SK-N-SH treated with all-trans-retinoic acid at 6 μM for 48 hours (cell line): ENCODE measurements at places on chromosomes 3 and 15.
A peak's percentile ranks its signal among the peaks of the same experiment; 100 is the strongest.

DNA sequence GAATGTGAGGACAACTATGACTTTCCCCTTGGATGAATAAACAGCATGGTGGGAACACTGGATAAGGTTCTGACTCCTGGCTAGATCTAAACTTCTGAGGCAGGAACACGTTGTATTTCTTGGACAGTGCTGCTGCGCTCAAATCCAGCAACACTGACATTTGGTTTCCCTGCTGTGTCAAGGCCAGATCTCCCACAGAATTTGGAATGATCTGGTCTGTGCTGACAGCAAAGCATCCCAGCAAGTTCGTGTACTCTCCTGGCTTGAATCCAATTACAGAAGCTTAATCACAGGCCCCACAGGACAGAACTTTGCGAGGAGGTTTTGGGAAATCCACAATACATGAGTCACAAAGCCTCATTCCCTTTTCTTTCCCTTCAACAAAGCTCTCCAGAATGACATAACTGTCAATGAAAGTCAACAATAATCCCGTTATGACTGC lies 92.5 kb downstream of the ADAMTS9 start:
- ATAC-seq: no peak

DNA sequence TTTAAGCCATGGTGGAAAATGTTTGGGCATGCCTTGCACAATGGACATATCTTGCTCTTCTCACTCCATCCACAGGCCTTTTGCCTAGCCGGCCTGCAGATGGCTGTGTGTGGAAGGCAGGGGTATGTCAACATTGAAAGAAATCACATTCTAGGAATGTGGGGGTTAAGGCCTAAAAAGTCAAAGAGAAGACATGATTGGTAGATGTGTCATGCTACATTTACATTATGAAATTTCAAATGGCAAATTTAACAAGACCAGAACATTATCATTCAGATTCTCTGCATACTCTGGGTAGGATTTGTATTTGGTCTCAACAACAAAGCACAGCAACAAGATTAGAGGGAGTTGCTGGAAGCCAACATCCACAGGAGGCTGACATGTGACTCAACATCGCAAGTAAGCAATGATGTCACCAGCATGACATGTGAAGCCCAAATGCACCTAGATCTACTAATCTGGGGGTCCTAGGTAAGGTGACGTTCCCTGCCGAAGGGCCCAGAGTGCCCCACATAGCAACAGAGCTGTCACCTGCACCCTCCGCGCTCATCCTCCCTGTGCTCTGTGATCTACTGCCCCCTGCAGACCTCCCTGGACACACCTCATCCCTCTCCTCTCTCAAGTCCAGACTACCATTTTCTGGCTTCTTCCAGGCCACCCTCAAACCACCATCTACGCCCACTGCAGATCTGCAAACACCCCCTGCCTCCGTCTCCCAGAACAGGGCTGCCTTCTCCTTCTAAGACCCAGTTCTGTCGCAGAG lies 39.4 kb downstream of the CLDN18 start:
- no peak for ATAC-seq

- no peak for ATAC-seq
Measured at GRCh38 chr15:99096173-99096893, 8.5 kb upstream of the SYNM start.

DNA sequence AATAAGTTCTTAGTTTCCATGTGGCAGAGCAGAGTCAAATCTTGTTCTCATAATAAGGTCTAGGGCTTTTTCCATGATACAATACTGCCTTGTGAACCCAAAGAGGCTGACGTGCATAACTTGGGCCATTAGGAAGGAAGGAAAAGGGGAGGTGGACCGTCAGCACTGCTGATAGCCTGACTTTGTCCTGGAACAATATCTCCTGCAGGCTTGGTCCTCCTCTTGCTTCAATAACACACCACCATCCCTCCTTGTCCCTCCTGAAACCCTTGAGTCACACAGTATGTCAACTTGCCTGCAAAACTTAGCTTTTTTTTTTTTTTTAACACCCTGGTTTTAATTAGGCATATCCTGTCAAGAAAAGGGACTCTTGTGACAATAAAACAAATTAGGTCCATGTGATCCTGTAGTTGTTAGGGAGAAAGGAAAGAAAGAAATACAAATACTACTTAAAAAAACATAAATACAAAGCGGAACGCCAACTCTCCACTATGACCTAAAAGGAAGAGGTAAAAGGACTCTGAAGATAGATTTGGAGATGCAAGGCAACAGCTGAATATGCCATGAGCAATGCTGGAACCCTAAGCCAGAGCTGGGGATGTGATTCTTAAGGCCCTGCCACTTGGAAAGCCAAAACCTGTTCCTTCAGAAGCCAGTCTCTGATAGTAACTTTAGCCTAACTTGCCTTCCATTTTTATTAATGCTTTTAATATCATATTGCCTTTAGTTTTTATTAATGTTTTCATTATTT lies 67.0 kb downstream of the WWTR1 start:
- no peak for ATAC-seq

GRCh38 chr15:58522391-58522790 lies 90.6 kb downstream of the LIPC start:
- no peak for ATAC-seq

DNA sequence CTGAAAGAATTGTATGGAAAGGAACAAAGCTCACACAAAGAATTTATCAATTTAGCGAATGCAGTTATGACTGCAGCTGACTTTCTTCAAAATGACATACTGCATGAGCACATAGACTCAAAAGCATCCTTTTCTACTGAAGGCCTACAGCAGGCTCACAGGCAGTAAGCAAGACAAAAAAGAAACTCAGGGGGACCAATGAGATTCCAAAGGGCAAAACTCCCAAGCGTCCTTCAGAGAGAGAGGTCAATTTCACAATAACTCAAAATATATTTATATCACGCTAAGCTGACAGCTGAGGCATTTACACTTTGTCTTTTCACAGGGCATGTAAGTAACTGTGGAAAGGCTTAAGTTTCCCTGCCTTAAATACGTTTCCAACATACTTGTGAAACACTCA lies 427.9 kb upstream of the RASGRP1 start:
- no peak for ATAC-seq

- no peak for ATAC-seq
Measured at GRCh38 chr15:79496838-79497237, 64.7 kb downstream of the MINAR1 start.

DNA sequence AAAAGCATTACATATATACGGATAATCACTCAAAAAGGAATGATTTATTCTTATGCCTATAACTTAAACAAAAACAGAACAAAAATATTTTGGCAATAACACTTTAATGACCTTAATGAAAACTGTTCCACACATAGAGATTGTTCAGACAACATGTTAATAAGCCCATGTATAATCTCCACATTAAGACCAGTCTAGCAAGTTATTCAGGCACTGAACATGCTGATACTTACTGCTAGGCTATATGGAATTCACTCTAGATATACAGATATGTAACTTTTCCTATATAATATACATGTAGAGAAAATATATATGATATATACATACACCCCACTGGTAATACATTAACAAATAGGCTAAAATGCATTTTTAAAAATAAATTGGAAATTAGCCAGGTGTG lies 43.8 kb upstream of the USP50 start:
- ATAC-seq: no peak

DNA sequence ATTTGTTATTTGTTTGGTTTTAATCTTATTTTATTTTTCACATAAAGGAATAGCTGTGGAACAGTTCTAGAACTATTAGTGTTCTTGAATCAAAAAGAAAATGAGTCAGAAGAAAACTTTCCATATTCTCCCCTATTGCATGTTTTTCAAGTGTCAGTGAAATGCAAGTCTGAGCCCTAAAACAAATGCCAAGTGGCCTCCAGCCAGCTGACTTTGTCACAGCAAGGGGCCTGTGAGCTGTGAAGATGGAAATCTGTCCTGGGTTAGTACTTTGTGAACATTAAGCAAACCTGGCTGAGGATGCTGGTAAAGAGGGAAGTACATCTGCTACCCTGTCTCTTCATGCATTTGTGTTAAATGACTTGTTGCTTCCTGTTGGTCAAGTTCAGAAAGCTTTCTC lies 14.2 kb downstream of the LRRC49 start:
- no peak for ATAC-seq

- ATAC-seq: peak; percentile 12; the same call in 1 of the 3 replicates
Measured at GRCh38 chr15:65833501-65834205, 35.6 kb upstream of the RAB11A start.

GRCh38 chr3:138799822-138800221 lies 34.9 kb downstream of the PIK3CB start:
- ATAC-seq: no peak

DNA sequence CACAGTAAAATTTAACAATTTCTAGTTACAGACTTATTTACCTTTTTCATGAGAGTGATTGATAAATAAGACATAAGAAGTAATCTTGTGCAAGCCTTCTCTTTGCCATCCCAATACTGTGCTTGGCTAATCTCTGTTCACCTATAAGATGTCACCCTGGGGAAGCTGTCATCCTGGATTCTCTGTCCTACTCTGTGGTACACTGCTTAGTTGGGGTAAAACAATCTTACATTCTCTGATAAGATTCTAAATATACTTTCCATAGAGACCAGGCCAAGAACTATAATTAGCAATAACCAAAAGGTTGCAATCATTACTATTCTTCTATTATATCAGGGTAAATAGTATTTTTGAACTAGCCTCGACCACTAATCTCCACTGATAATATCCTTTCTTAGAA lies 1218.3 kb upstream of the CADM2 start:
- no peak for ATAC-seq

- ATAC-seq: no peak
Measured at GRCh38 chr15:52870015-52870414, 79.9 kb upstream of the ONECUT1 start.

- ATAC-seq: no peak
Measured at GRCh38 chr3:98008855-98009254, 26.3 kb downstream of the GABRR3 start.

DNA sequence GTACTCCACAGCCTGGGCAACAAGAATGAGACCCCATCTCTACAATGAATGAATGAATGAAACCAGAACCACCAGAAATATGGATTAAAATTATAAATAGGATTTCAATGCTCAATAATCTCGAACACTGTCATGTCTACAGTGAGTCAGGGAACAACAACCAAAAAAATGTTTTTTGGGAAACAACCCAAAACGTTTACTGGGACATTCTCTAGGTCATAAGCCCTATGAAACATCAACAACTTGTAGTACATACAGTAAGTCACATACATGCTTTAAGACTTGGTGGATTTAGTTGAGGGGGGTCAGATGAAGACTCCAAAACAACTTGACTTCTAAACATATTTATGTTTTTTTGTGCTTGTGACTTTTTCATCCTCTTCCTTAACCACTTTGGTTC lies 511.2 kb downstream of the FOXP1 start:
- ATAC-seq: no peak

DNA sequence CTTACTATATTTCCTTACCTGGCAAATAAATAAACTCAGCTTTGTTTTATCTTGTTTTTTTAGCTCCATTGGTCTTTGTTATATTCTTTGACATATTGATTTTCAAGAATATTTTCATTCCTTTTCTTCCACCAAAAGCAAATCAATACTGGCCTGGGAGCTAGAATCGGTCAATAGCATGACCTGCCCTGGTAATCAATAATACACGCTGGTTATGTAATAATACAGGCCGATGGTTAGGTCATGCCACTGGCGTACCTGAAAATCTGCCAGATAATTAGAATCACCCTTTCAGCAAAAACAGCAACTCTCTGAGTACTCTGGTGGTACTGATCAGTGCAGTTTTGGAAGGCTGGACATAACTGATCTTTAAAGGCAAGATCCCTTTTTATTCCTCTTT lies 39.9 kb downstream of the PEAK1 start:
- ATAC-seq: no peak

- no peak for ATAC-seq
Measured at GRCh38 chr3:69594286-69594685, 145.0 kb upstream of the MITF start.

DNA sequence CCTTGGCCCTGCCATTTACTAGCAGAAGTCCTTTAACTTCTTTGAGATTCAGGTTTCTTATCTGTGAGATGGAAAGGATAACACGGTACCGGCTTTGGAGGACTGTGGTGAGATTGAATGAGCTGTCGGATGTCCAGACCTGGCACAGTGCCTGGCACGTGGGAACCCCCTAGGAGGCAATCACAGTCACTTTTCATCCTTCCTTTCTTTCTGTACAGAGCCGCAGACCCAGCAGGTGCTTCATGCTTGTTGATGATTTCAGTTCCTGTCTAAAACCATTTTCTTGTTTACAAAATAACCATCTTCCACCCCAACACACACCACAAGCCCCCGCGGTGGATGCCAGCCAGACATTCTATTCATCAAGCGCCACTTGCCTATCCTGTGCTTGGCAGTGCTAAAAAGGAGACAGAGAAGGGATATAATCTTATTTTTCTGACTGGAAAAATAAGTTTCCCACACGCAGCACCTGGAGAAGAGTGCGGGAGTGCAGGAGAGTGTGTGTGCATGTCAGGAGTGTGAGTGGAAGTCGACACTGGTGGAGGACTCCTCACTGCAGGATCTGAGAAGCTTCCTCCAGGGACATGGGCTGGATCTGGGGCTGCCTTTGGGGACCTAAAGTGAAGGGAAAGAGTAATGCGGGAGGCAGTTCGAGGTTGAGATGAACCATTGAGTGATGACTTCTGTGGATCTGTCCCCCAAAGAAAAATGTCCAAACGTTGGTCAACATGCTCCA lies 85.7 kb downstream of the ST6GAL1 start:
- no peak for ATAC-seq

DNA sequence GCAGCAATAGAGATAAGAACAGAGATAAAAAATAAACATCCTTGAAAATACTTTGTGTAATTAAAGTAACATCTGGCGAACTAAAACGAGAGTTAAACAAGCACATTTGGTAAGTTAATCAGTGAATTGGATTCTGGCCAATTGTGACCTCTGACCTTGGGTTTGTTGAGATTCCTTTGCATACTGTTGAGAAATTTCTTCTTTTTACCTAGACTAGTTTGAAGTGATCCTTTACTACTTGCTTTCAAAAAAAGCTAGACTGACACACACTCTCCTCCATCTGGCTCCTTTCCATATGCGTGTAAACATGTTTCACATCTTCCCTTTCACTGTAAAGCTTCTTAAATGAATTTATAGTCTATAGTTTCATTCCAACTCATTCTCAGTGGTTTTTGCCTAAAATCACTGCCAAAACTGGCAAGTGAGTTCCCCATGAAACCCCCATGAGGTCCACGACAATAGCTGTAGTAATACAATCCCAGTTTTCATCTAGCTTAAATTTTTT lies 17.3 kb upstream of the GBE1 start:
- no peak for ATAC-seq

DNA sequence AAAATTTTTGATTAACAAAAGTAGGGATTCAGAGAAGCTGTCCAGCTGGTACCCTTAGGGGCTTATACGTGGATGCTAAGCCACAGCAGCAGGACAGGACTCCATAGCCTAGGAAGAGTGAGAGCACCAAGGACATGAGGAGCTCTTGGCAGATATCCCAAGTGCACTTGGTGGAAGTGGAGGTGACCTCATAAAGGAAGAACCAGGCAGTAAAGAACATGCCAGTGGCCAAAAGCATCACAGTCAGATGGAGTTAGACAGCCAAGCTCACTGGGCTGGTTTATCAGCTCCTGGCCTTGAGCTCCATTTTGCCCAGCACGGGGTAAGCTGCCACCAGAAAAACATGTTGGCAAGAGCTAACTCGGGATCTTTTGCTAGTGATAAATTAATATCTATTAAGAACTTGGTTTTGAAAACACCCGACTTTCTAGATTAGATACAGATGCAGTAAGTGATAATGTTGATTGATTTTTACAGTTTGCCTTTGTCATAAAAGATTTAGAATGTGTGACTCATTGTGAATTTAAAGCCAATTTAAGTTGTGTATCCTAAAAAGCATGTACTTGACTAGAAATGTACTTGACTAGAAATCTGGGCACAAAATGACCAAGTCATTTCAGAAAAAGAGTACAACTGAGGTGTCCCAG lies 108.0 kb downstream of the CMSS1 start:
- ATAC-seq: peak; percentile 89

- ATAC-seq: peak; percentile 40
Measured at GRCh38 chr15:74173380-74174218, at the start of gene ISLR. TSS of gene ISLR (plus strand) at chr15:74173710. CDS start at chr15:74174859, 1,149 bp downstream.
